ENCODE measurements at places on chromosomes 2 and 18. TPM values are rescaled to one million over a fixed set of nuclear protein-coding genes. Genes with fewer than 3 reads are reported as not detected.

DNA sequence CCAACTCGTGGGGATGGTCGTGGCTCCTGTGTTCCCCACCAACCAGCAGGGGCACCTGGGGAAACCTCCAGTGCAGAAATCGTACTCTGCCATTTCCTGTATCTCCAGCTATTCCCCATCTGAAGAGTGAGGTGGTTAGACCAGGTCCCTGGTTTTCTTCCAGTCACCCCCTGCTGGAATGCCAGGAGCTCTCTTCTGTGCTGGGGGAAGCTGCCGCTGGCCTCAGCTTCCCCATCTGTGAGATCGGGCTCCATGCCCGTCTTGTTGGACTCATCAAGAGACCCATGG lies 119.7 kb downstream of the INHBB start:
- DNase-seq, result no peak

GRCh38 chr2:64819361-64819760 lies 165.6 kb upstream of the SERTAD2 start:
- no peak for DNase-seq

DNA sequence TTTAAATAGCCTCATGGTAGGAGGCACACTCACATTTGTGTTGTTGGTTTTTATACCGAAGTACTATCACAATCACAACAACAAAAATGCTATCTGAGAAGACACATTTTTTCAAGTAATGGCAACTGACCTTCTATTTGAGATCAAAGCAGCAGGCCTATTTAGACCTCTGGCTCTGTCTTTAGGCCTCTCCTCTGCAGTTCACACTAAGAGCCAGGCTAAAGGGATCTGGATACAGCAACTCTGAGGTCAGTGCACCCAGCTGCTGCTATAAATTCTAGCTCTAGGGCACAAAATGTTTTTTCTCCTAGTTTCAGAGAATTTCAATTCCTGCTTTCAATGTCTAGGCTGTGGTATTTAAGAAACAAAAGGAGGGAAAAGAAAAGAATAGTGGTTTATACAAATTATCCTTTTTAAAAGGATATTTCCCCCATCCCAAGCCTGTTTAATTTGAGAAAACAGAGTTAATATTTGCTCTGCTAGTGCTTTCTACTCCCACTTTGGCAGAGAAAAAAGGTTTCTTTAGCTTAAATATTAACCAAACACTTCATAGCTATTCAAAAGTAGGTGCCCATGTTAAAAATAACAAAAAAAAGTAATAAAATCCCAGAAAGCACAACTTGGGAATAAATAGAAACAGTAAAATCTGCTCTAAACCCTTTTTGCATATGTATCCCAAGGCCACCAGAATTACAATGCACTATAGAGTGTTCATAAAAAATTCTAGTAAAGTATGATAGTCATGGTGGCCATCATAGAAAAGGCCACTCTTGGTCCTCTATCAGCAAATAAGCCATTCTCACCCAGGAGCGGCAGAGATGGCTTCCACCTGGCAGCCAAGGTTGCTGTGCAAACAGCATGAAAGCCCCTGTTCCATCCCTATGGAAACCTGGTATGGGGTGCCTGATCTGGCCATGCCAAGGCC lies 293.6 kb upstream of the SESTD1 start:
- no peak for DNase-seq

The ALPP gene
- 14.4 TPM for total RNA-seq

The DIPK1C gene
- total RNA-seq, result not detected

- DNase-seq, result no peak
Measured at GRCh38 chr2:134611316-134611715, 107.5 kb downstream of the TMEM163 start.

DNA sequence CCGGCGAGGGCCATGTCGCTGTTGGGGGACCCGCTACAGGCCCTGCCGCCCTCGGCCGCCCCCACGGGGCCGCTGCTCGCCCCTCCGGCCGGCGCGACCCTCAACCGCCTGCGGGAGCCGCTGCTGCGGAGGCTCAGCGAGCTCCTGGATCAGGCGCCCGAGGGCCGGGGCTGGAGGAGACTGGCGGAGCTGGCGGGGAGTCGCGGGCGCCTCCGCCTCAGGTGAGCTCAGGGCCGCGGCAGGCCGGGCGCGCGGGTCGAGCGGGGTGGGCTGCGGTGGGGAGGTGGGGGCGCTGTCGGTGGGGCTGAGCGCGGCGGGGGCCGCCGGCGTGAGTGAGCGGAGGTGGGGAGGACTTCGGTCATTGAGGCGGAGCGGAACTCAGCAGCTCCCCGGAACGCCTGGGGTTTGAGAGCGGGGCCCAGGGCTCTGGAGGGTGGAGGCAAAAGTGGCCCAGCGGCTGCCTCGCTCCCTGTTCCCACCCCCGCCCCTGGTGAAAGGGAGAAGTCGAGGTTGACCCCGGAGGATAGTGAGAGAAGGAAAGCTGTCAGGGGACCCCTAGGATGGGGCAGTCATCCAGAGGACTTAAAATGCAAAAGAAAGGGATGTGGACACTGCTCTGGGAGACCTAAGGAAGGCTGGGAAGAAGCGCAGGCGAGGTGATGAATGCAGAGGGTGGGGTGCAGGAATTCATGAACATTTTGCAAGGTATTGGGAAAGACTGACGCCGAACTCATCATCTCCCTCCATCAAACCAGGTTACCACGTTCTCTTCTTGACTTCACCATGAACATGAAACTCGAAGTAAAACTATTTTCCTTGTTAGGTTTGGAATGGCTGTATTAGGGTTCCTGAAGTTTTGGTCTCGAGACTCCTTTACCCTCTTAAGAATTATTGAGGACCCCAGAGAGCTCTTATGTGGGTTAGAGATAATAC lies 633 bp downstream of the MALT1 start:
- DNase-seq, result peak; percentile 45

The RNF152 gene
- 2.8 TPM for total RNA-seq

GRCh38 chr18:79466591-79466990 lies 70.9 kb downstream of the NFATC1 start:
- no peak for DNase-seq

- DNase-seq, result no peak
Measured at GRCh38 chr2:46148369-46148736, 148.9 kb upstream of the EPAS1 start.

DNA sequence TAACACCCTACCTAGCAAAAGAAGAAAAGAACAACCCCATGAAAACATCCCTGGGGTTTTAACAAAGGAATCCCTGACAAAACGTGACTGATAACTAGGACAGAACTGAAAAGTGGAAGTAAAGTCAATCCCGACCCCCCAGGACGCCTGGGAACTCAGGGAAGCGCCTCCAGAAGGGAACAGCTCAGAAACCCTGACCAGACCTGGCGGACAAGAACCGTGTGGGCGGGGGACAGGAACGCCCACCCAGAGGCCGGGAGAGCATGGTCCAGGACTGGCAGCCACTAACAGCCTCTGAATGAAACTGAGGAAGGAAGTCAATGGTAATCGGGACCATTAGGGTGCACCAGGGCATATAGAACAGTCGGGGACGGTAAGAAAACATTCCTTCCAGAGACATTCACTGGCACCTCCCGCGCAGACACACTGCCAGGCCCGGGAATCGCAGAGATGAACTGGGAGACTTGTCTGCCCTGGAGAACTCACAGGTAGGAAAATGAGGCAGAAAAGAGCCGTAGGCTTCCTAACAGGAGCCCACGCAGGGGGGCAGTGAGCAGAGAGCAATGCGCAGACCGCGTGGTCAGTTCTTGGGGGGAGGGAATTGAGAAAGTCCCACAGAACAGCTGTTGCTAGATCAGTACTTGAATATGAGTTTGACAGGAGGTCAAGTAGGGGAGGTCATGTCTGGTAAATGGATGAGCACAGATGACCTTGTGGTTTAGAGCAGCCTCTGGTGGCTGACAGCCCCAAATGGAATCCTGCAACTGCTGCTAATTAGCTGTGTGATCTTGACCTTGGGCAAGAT lies 1.3 kb upstream of the TBC1D8 start:
- DNase-seq, result peak; percentile 60

- DNase-seq, result peak; percentile 59
Measured at GRCh38 chr2:20103530-20103929, 52.1 kb upstream of the LAPTM4A start.

Measured in PC-3 (cell line).